ENCODE measurements at places on chromosomes 7 and 10.

- DNase-seq = no peak
These were observed 57.1 kb downstream of the CYCS start for GRCh38 chr7:25067726-25068501.

- no peak for DNase-seq
These were observed 33.8 kb upstream of the CUX1 start for GRCh38 chr7:101783381-101784181.

DNA sequence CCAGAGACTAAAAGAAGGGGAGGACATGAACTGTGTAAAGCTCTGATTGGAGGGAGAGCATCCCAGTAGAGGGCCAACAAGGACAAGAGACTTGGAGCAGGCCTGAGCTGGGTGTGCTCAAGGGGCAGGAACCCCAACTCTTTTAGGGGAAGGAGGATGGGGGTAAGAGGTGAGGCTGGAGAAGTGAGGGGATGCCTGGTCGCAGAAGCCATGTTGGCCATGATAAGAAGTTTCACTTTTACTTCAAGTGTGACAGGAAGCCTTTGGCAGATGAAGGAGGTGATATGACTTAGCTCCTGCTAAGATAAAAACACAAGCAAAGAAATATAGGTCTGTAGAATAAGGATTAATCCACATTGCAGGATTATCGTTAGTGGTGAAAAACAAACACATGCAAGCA is 208.3 kb downstream of the JAZF1 start:
- DNase-seq = no peak

GRCh38 chr7:28520074-28521015 is 108.0 kb downstream of the CREB5 start:
- DNase-seq = no peak
